ENCODE measurements at places on chromosomes 1 and 21.
A peak's percentile ranks its signal among the peaks of the same experiment; 100 is the strongest.

DNA sequence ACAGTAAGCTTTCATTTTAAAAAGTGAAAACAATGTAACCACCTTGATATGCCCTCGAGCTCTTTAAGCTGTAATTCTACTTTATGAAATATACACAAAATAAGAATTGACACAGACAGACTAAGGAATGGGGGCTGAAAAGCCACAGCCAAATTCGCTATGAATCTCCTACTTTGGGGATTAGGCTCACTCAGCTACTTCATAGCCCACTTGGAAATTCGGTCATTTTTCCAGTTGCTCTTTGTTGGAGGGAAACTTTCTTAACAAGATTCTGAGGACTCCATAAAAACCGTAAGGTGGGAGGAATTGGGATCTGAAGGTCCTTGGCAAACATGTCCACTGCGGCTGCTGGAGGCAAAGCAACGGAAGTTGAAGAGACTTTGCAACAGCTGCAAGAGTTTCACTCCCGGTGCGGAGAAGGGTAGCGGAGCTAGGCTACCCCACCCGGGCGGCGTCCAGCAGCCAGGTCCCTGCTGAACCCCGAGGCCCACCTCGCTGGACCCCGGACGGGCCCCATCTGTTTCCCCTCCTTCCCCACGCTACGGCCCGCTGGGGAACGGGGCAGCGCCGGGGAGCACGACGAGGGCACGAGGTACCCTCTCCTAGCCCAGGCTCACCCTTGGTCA lies 634 bp downstream of the MYCBP start:
- DNase-seq: peak; percentile 38

GRCh38 chr1:14597343-14598006 lies 1.0 kb upstream of the KAZN start:
- no peak for DNase-seq

- DNase-seq: no peak
These were observed 35.5 kb downstream of the ITGB3BP start for GRCh38 chr1:63487336-63488065.

GRCh38 chr1:104929280-104929679 lies 1179.6 kb downstream of the AMY1C start:
- DNase-seq: no peak

- DNase-seq: no peak
These were observed 11.9 kb upstream of the LRRC3 start for GRCh38 chr21:44443291-44443890.

- no peak for DNase-seq
These were observed 169.6 kb downstream of the RYR2 start for GRCh38 chr1:237211540-237211939.

DNA sequence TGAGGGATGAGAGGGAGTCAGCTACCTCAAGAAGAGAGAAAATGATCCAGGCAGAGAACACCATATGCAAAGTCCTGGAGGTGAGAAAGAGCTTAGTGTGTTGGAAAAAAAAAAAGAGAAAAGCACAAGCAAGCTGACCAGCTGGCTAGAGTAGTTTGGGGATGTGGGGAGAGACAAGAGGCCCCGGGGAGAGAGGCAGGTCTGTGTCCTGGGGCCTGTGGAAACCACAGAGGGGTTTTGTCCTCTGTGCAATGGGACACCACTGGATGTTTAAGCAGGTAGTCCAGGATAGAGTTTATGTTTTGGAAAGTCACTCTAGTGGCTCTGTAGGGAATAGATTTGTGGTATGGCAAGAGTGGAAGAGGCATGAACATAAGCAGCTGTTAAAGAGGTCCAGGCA lies 14.4 kb upstream of the CHI3L1 start:
- DNase-seq: no peak

GRCh38 chr21:27586326-27586725 lies 619.4 kb upstream of the ADAMTS5 start:
- no peak for DNase-seq
